ENCODE measurements at places on chromosomes 2 and 18.

GRCh38 chr2:201639205-201639604 is 4.1 kb downstream of the TMEM237 start:
- DNase-seq = no peak

- DNase-seq = no peak
Measured at GRCh38 chr2:6845312-6845711, 20.4 kb downstream of the CMPK2 start.

- DNase-seq = no peak
Measured at GRCh38 chr2:239647052-239647819, 246.4 kb upstream of the HDAC4 start.

DNA sequence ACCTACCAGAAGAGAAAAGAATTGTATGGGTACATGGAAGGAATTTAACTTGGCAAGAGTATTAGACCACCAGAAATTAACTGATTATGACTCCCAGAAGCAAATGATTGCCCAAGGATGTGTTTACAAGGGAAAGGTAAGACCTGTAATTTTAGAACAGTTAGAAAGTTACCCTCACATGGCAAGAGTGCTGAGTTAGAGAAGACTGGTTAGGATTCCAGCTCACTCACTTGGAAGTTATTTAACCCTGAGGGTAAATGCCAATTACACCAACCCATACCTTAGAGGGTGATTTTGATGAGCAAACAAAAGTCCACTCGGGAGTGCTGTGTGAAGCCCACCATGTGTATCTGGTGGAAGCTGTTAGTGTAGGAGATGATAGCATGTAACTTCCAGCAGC is 170.2 kb downstream of the TPGS2 start:
- no peak for DNase-seq

DNA sequence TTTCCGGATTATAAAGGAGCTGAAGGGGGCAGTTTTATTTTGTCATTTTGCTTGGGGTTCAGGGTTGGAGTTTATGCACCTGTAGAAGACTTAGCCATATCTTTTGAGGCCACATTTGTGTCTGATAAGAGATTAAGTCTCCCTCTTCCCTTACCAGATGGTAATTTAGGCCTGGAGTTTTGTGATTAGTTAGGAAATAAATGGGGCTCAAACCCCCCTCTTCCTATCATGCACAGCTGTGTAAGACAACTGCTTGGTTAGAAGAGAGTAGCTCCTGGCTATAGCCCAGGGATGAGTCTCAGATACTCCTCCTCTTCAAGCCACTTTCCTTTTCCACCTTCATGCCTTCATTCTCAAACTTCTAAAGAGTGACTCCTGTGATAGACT is 802 bp upstream of the SAP130 start:
- DNase-seq = peak; percentile 6

- no peak for DNase-seq
Measured at GRCh38 chr2:1628893-1629292, 115.4 kb downstream of the PXDN start.

- DNase-seq = no peak
Measured at GRCh38 chr2:113342650-113343049, 63.9 kb upstream of the PAX8 start.

DNA sequence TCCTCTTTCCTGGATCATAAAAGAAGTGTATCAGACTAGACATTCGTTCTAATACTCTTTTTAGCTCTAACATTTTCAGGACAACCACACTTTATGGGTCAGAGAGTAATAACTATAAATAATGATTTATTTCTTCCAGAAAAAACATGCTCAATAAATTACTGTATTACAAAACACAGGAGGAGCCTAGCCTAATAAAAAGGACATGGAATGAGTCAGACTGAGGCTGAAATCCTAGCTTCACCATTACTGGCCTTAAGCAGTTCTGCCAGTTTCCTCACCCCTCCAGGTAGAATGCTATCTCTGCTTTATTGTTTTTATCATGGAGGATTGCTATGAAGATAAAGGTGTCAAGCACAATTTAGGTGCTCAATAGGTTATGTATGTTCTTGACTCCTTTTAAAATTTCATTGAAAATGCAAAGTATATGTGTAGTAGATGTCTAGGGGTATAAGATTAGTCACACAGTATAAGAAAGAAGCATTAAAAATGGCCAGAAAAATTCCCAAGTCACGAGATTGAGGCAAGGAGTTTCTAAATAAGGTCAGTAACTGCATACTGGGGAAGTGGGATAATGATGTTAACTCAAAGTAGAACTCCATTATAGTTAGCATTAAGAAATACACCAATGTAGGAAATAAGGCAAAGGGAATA is 105.5 kb upstream of the NEUROD1 start:
- DNase-seq = no peak

DNA sequence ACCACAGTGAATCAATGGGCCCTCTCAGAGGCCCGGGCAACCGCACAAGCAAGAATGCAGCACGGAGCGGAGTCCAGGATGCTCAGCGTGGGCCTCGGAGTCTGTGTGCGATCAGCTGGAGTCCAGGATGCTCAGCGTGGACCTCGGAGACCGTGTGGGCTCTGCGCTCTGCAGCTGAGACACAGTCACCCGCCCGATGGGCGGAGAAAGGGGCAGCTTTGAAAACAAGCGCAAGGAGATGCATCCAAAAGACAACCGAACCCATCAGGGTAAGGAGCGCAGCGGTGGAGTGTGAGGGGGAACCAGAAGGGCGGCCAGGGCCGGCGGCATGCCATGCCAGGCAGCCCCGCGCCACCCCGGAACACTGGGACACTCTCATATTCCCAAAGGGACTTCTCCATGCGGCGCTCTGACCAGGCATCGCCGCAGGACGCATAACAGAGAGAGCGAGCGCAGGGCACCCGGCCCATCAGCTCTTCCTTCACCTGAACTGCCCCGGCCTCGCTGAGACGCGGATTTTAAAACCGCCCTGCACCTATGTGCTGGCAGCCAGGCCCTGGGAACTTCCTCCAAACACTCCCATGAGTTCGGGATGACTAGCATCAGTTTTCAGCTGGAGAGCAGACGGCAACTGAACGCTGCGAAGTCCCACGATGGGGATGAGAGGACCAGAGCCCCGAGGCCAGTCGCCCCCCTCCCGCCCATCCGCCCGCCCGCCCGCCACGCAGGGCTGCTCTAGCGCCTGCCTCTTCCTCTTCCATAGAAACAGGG is 44.7 kb downstream of the MC5R start:
- no peak for DNase-seq

- DNase-seq = no peak
Measured at GRCh38 chr2:5285061-5285460, 407.1 kb upstream of the SOX11 start.

- no peak for DNase-seq
Measured at GRCh38 chr2:132632000-132632649, 37.9 kb downstream of the LYPD1 start.

DNA sequence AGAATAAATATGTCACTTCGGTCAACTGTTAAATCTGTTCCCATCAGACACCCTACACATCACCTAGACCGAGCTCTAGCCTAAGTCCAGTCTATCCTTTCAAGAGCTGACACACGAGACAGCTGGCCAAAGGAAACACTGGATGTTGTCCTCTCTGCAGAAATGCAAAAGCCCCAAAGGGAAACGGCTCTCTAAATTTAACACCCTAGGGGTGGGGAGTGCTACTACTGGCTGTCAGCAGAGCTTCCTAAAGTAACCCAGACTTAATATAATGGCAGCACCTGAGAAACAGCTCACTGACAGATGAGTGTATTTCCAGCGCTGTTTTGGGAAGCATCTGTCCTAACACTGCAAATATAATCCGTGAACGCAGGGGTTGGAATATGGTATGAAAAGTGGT is 55.6 kb downstream of the CHMP3 start:
- no peak for DNase-seq

GRCh38 chr2:1884933-1885580 is 140.7 kb upstream of the PXDN start:
- no peak for DNase-seq

DNA sequence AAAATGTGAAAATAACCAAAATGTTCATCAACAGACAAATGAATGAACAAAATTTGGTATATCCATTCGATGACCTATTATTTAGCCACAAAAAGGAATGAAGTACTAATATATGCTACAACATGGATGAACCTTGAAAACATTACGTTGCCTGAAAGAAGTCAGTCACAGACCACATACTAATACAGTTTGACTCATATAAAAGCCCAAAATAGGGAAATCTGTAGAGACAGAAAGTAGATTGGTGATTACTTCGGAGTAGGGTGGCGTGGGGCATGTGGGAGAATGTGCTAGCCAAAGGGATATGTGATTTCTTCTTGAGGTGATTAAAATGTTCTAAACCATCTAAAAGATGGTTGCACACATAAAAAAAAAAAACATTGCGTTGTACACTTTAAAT is 44.2 kb upstream of the PPM1B start:
- no peak for DNase-seq

DNA sequence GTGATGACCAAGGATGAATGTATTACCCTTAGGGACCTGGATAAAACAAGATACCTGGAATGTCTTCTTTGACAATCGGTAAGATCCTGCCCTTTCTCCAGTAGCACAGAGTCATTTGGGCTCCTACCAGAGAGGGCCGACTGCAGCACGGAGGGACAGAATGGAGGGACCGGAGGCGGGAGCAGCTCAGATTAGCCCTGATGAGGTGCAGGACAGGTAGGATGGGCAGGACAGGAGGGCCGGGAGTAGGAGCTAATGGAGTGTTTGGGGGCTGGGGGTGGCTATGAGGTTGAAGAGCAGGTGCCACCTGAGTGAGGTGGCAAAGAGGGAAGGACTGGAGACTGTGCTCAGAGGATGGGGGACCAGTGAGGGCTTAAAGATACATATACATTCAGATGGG is 9.9 kb upstream of the PRELID3A start:
- no peak for DNase-seq

GRCh38 chr2:55120634-55121359 is 70.5 kb upstream of the RTN4 start:
- no peak for DNase-seq

DNA sequence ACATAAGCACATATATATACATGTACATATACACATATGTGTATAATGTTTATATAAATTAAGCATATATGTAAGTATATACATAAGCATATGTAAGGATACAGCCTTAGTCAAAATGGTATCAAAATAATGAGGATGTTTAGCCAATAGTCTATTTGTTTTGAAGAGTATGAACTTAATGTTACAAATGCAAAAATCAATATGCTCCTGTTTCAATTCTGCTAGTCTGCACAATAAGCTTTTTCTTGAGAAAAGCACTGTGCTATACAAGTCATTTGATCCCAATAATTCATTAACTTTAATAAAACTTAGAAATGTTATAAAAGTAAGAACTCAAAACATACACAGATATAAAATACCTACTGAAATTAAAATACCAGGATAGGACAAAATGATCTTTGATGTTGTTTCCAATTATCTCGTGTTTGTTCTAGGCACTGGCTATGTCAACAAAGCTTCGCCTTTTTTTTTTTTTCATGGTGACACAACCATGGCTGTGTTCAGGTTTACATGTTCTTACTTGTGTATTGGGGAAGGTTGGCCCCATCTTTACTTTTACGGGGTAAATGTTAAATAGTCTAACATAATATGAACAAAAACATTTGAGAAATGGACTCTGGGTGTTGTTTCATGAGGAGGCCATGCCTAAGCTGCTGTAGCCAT is 271.1 kb upstream of the CDH19 start:
- no peak for DNase-seq

- DNase-seq = peak; percentile 5
Measured at GRCh38 chr2:44295633-44296359, 20.5 kb downstream of the SLC3A1 start.

GRCh38 chr2:191038241-191038725 is 24.3 kb upstream of the STAT1 start:
- peak; percentile 63 for DNase-seq

GRCh38 chr2:43302182-43302960 is 76.0 kb upstream of the ZFP36L2 start:
- no peak for DNase-seq

GRCh38 chr18:64488698-64489097 is 339.8 kb upstream of the LINC00305 start:
- no peak for DNase-seq

- no peak for DNase-seq
Measured at GRCh38 chr2:121897335-121897970, 142.0 kb downstream of the TSN start.

DNA sequence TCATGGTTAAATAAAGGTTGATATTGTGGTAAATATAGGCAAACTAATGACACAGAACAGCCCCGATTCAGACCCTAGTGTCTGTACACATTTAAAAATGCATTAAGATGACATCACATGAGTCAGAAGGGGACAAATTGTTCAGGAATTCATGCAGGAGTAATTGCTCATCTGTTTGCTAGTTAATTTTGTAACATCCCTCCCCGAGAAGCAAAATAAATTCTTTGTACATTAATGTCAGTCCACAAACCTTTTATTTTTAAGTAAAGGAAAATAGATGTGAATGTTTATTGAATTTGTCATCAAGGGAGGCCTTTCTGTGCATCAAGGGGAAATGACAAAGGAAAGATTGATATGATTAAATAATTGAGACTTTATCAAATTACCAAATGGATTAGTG is 69.9 kb downstream of the SH3BP4 start:
- no peak for DNase-seq

DNA sequence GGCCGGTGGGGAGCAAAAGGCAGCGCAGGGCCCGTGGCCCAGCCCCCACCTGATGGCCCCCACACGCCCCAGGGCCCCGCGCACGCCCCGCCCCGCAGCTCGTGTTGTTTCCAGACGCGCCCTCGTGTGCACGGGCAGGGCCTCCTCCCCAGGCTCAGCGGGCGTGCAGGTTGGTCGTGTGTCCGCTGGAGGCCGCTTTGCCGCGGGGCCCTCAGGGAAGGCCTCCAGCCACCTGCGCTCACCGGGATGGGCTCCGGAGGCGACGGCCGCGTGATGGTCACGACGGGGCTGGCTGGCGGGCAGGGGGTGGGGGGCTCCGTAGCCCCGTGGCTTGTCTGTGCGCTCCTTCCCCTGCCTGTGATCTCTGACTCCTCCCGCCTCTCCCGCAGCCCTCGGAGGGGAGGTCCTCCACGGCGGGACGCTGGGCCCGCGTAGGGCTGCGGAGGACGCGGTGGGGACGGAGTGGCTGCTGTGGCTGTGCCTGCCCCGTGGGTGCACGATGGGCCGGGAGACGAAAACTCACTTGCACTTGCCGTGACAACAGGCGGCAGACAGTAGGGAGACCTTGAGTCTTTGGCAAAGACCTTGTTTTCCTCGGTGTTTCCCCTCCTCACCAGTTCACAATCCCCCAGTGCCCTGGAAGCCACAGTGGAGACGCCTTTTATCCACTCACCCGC is 67.1 kb downstream of the RTP5 start:
- no peak for DNase-seq

DNA sequence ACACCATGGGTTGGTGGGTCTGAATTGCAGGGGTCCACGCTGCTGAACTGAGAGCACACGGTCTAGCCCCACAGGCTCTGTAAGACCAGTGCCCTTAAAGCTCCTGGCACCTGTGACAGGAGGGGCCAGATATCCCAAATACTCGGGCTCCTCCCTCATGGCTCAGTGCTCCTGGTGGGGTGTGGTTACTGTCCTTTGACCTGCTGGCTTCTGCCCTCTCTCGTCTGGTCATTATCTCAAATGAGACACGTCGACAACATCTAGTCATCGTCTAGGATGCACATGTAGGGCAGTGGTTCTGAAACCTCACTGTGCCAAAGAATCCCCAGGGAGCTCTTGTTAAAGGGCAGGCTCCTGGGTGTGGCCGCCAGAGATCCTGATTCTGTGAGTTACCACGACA is 258.4 kb downstream of the LOXHD1 start:
- no peak for DNase-seq

- no peak for DNase-seq
Measured at GRCh38 chr2:187118331-187119099, 269.5 kb upstream of the ZSWIM2 start.
